ENCODE measurements at places on chromosomes 7 and 10. TPM values are rescaled to one million over a fixed set of nuclear protein-coding genes. Genes with fewer than 3 reads are reported as not detected.

DNA sequence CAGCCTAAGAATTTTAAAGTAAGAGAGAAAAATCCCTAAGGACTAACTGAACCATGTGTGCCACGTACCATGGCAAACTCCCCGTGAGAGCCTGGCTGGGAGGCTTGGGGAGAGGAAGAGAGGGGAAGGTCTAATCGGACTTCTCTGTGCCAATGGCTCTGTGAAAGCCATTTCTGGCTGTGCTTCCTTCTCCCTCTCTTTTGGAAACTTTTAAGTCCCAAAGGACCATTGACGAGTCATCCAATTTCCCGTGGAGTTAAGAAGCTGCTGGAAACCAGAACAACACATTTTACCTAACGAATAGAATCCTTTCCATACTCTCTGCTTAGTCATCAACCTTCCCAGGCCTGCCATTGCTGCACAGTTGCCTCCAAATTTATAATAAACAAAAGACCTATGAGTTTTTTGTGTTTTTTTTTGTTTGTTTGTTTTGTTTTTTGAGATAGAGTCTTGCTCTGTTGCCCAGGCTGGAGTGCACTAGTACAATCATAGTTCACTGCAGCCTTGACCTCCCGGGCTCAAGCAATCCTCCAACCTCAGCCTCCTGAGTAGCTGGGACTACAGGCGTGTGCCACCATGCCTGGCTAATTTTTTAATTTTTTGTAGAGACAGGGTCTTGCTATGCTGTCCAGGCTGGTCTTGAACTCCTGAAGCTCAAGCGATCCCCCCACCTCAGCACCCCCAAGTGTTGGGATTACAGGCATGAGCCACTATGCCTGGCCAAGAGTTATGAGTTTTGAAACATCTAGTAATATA is 13.2 kb downstream of the LAMB1 start:
- DNase-seq, result no peak

DNA sequence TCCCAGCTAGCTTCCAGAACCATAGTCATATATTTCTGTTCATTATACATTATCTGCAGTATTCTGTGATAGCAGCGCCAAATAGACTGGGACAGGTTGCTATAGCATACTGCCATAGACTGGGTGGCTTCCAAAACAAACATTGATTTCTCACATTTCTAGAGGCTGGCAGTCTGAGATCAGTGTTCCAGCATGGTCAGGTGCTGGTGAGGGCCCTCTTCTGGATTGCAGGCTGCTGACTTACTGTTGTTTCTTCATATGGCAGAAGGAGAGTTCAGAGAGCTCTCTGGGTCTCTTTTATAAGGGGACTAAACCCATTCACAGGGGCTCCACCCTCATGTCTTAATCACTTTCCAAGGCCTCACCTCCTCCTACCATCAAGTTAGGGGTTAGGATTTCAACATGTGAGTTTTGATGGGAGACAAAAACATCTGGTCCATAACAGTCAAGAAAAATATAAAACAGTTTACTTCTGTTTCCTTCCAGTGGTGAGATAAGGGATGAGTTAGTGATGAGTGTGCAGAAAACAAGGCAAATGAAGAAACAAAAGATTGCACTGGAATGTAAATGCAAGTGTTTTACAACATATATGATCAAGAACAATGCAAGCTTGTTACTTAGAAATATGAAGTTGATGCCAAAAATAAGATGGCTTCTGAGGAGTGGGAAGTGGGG is 399.0 kb upstream of the C7orf33 start:
- no peak for DNase-seq

DNA sequence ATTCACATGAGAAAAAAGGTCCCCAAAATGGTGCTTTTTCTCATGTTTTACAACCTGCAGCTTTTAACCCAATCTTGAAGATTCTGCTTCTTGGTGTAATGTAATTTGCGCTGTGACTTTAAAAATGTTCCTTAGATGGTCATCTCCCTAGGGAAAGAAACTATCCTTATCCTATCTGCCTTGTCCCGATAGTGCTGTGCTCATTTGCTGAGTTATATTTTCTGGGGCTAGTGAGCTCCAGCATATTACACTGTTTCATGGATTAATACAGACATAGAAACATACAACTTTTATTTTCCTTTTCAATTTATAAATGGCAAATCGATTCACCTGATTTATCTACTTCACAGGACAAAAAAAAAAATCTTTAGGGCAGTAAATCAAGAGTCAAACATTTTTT is 2.8 kb downstream of the WAPL start:
- DNase-seq, result no peak

DNA sequence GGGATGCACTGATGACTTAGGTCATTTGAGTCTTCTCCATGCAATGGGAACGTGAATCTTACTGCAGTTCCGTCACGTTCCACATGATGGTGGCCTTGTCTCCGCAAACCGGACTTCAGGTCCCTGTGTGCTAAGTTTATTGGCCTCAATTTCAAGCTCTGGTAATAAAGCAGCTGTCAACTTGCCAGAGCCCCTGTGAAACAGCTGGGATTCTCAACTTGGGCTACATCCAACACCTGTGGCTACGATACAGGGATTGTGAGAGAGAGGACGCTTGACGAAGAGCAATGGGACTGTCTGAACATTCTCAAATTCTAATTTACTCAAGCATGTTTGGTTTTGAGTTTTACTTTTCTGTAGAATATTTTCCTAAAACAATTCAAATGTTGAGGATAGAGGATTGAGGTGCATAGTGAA is 174.2 kb downstream of the PTN start:
- no peak for DNase-seq

DNA sequence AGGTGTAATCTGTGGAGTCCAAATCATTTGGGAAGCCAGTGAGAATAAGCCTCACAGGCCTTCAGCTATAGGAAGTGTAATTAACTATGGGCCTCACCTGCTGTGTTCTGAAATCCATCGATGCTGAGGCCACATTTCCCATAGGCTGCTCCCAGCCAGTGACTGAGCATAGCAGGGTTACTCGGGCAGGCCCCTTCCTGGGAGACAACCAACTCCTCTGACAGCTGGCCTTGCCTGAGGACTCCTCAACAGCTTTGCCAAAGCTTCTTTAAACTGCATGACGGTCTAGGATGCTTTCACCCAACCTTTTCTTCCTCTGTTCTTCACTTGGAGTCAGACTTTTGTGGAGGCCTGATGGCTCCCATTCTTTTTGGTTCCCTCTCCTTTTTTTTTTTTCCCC is 63.8 kb upstream of the SMNDC1 start:
- no peak for DNase-seq

DNA sequence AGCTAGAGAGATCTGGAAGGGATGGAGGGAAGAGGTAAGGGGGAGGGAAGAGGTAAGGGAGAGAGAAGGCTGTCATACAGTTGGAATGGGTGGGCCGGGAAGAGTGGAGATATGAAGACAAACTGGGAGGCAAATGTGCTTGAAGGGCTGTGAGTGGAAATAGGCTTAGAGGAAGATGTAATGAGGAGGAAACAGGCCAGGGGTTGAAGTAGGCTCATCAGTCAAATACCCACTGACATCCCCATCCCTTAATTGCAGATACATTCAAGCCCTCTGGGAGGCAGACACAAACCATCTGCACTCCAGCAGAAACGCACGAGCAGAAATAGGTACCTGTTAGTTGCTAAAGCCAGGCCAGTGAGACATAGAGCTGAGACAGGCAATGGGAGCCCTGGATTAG is 2.1 kb downstream of the SYNPO2L start:
- DNase-seq, result no peak

DNA sequence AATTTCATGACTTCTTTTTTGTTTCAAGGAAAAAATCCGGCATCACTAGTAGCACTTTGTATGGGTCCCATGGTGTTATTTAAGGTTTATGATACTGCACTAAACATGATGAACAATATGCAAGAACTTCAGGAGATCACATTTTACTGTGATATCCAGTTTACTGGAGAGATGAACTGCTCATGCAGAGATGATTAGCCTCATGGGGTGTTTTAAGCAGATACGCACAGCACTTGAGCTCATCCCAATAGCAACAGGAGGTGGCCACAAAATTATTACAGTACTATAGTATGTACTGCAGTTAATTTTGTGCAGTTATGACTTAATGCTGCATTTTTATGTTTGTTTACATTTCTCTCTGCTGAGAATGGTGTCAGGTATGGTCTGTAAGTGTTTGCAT is 303.7 kb upstream of the PCDH15 start:
- DNase-seq, result no peak

DNA sequence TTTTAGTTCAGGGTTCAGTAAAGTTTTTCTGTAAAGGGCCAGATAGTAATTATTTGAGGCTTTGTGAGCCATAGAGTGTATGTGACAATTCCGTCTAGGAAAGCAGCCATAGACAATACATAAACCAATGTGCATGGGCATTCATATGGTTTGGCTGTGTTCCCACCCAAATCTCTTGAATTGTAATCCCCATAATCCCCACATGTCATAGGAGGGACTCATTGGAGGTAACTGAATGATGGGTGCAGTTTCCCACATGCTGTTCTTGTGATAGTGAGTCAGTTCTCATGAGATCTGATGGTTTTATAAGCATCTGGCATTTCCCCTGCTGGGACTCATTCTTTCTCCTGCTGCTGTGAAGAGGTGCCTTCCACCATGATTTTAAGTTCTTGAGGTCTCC is 29.9 kb downstream of the SEC61G start:
- no peak for DNase-seq

GRCh38 chr10:27088119-27089044 is 11.9 kb downstream of the ANKRD26 start:
- no peak for DNase-seq

DNA sequence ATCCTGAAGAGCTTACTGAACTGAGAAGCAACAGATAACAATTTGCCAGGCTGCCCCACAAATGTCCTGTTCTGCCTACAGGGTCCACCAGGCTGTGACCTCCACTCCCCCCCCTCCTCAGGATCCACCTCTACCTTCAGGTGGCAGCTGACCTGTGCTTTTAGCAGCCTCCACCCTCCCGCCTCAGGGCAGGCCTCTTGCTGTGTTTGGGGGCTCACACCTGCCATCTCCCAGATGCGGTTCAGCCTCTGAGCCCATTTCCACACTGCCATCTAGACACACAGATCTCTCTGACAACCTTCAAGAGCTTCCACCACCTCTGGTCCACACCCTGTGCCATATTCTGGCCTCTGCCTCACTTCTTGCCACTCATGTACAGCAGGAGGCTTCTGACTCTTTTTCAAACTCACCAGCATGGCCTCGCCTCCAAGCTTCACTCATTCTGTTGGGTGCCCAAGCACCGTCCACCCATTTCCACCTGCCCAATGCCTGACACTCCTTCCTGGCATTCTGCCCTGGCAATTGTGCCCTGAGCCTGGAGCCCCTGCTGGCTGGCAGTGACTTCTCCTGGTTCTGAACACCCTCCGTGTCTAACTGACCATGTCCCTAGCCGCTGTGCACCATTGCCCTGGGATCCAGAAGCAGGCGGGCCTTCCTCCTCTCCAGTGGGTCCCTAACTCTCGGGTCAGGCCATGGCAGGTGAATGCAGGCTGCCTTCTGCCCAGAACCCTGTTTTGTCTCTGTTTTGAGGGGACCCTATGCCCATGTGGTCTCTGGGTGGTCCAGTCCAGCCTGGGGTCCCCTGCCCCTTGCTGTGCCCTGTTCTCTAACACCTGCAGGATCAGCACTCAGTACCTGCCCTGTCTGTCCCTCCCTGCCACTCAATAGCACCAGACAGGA is 18.5 kb downstream of the TMEM72 start:
- DNase-seq, result no peak

DNA sequence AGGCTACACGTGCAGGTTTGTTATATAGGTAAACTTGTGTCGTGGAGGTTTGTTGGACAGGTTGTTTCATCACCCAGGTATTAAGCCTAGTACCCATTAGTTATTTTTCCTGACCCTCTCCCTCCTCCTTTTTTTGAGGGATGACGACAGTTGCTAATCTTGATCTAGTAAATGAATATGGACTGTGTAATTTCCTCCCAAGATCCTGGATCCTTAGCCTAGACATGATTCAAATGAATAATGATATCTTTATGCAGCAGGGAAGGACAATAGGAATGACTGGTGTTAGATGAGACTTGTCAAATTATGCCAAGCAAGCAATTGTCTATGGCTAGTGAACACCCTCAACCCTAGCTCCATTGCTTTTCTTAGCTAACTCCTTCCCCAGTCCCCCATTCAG is 156.2 kb downstream of the PLPP4 start:
- DNase-seq, result no peak

GRCh38 chr10:63206576-63206975 is 73.4 kb downstream of the NRBF2 start:
- DNase-seq, result no peak

DNA sequence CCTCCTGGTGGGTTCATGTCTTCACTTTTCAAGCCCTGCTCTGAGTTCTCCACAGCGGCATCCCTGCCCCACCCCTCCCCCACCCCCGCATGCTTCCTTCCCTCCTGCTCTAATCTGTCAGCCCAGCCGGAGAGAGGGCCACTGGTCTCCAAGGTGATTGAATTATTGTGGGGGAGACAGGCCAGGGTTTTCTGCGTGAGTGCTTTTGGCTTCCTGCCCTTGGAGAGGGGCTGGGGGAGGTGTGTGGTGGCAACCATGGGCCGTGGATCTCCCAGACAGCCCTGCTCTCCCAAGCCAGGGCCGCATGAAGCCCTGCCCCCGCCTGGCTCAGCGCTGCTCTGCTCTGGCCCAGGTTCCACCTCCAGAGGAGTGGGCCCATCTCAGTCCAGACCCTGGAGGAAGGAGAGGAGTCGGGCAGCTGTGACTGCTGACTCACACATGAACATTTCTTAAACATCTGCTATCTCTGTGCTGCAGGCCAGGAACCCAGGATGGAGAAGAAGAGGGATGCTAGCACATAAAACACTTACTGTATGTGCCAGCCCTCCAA is 109.9 kb downstream of the ZMIZ1 start:
- DNase-seq, result peak; percentile 77

GRCh38 chr7:155807065-155807671 is 5.1 kb downstream of the SHH start:
- DNase-seq, result no peak

GRCh38 chr10:50335397-50335796 is 84.1 kb upstream of the ASAH2 start:
- no peak for DNase-seq

DNA sequence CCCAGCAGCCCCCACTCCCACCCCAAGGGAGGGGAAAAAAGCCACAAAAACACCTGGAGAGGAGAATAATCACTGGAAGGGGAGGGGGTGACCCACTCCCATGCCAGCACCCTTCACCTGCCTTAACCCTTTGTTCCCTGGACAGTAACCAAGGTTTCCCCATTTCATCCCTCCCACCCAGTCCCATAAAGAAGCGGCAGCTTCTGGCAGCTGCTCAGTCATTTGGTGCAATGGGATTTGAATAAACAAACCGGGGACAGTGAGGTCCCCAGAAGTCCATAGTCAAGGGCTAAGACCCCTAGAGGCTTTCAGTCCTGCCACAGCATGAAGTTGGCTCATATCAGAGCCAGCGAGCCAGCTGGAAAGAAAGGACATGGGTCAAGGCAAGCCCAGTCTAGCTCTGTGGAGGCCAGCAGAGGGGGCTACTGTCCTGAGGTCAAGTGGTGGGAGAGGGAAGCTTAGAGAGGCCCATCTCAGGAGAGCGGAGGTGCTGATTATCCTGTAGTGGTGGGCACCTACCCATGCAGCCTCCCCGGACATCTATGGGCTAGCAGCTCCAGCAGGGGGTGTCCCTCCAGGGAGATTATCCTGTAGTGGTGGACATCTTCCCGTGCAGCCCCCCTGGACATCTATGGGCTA is 58.9 kb upstream of the LBX1 start:
- no peak for DNase-seq

The ZP3 gene
- polyA plus RNA-seq, result 0.85 TPM

The TUBAL3 gene
- polyA plus RNA-seq, result 0.24 TPM

The DYDC2 gene
- polyA plus RNA-seq, result 0.95 TPM

The PGAM2 gene
- polyA plus RNA-seq, result 2.8 TPM

The SOSTDC1 gene
- 45.6 TPM for polyA plus RNA-seq

The HECW1 gene
- 10.1 TPM for polyA plus RNA-seq

The FMC1 gene
- 21.8 TPM for polyA plus RNA-seq

The PARD3 gene
- 75.5 TPM for polyA plus RNA-seq

Data from left renal pelvis (tissue), 4 donors.